ENCODE measurements at places on chromosomes 7 and 10. TPM values are rescaled to one million over a fixed set of nuclear protein-coding genes. Genes with fewer than 3 reads are reported as not detected.

The LIPK gene
- not detected for total RNA-seq

DNA sequence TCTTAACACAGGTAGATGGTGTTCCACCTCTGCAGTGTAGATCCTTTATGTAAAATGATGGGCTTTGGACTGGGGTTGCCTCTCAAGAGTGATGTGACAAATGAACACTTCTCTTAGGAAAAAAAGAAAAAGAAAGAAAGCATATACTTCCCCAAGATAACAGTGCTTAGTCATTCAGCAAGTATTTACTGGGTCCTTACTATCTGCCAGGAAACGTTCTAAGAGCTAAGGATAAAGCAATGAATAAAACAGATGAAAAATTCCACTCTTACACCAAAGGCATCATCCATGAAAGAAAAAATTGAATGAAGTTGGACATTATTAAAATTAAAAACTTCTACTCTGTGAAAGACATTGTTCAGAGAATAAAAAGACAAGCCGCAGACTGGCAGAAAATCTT lies 177.3 kb downstream of the C7orf25 start:
- no peaks in the 10 kb centered on the region for H3K4me1 ChIP-seq
- no peaks in the 10 kb centered on the region for H3K36me3 ChIP-seq
- H3K27me3 ChIP-seq, result no peaks in the 10 kb centered on the region
- DNase-seq, result no peak
- no peak overlapping the region for H3K27ac ChIP-seq

- no peak for DNase-seq
- peaks cover 13% of the 10 kb centered on the region for H3K27me3 ChIP-seq
- no peaks in the 10 kb centered on the region for H3K36me3 ChIP-seq
- no peak overlapping the region for H3K4me3 ChIP-seq
Measured at GRCh38 chr7:39608278-39608677, 15.1 kb upstream of the RALA start.

GRCh38 chr10:128365156-128365725 lies 239.0 kb upstream of the MKI67 start:
- no peak overlapping the region for H3K27ac ChIP-seq
- H3K4me1 ChIP-seq, result no peaks in the 10 kb centered on the region
- no peaks in the 10 kb centered on the region for H3K36me3 ChIP-seq
- DNase-seq, result no peak
- no peak overlapping the region for H3K4me3 ChIP-seq
- no peaks in the 10 kb centered on the region for H3K27me3 ChIP-seq

The PNLIPRP1 gene
- not detected for total RNA-seq

GRCh38 chr7:73738220-73738611 lies 386 bp downstream of the ABHD11 start:
- peak overlapping the region; percentile 65 for H3K27ac ChIP-seq
- peak overlapping the region; percentile 89 for H3K4me3 ChIP-seq
- peaks cover 24% of the 10 kb centered on the region for H3K4me1 ChIP-seq
- peak; percentile 41 for DNase-seq
